ENCODE measurements at places on chromosomes 1 and 21. TPM values are rescaled to one million over a fixed set of nuclear protein-coding genes. Genes with fewer than 3 reads are reported as not detected.

- DNase-seq = no peak
Measured at GRCh38 chr1:91308544-91308943, 96.1 kb downstream of the HFM1 start.

GRCh38 chr1:30864681-30865080, 43.9 kb downstream of the SDC3 start:
- DNase-seq = no peak

DNA sequence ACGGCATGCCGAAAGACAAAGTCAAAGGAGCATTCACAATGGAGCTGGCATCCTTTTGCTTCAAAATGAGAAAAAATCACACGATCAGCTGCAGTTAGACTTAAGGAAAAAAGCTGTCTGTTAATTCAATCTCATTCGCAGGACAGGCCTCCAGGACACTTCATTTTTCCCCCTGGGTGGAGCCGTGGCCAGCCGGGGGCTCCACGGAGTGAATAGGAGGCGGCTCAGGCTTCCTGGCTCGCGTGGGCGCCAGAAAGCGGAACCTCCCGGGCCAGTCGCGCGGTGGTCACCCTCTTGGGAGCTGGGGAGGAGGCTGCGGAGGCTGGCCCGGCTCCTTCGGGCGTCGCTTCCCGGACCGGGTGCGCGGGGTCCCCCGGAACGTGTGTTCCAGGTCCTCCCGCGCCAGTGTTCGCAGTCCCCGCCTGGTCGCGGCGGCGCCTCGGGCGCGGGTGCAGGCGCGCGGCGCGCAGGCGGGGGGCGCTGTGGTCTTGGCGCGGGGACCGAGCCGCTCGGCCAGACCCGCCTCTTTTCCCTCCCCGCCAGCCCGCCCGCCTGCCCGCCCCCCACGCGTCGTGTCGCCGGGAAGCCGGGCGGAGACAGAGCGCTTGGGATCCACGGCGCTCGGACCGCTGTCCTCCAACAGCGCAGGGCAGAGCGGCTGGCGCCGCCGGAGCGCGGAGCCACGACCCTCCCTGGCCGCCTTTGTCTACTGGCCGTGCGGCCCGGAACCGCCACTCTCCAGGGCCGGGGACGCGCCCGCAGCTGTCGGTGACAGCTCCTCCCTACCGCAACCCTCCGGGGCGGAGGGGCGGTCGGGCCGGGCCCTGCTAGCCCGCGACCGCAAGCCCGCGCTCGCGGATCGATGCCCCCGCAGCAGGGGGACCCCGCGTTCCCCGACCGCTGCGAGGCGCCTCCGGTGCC, at the start of gene RHOU:
TSS of gene RHOU (plus strand) at position 599 of the 921 bp plus-strand sequence. CDS start at position 863, 264 bp downstream.
- peak; percentile 37 for DNase-seq

DNA sequence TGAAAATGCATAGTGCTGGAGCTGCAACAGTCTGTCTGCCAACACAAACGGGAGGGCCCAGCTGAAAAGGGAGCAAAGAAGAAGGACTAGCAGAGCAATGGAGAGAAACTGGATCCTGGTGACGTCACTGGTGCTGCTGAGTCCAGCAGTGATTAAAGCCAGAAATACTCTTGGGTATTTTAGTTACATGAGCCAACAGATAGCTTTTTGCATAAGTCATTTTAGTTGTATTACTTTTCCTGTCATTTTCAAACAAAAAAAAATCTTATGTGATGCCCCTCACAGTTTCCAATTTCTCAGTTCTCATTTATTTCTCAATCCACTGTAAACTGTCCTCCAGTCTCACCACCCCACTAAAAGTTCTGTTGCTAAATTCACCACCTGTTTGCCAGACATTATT, 38.7 kb upstream of the NEK7 start:
- peak; percentile 99 for DNase-seq

DNA sequence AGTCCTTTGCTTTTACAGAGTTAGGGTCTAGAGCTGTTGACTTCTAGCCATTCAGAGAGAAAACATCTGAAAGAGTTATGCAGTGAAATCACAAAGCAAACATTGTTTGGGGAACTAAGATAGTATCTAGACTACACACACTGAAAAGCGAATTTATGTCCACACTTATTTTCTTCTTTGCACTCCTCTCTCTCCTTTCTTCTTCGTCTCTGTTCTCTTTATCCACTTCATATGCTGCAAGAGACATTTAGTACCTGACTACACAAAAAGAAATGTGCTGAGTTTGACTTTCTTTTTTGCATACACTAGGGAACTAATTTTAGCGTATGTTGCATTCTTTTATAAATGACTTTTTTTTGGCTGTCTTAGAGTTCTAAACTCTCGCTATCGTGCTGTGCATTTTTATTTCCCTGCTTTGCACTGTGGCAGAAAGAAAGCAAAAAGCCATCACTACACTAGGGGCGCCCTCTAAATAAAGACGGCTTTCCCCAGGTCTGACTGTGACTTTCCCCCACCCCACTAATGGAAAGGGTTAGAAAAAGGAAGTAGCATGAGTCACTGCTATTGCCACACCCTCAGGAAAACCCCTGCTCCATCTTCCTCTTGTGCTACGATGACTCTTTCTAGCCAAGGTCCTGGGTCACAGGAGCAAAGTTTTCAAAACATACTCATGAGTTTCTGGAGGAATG, 65.7 kb downstream of the MAP3K7CL start:
- DNase-seq = peak; percentile 97

DNA sequence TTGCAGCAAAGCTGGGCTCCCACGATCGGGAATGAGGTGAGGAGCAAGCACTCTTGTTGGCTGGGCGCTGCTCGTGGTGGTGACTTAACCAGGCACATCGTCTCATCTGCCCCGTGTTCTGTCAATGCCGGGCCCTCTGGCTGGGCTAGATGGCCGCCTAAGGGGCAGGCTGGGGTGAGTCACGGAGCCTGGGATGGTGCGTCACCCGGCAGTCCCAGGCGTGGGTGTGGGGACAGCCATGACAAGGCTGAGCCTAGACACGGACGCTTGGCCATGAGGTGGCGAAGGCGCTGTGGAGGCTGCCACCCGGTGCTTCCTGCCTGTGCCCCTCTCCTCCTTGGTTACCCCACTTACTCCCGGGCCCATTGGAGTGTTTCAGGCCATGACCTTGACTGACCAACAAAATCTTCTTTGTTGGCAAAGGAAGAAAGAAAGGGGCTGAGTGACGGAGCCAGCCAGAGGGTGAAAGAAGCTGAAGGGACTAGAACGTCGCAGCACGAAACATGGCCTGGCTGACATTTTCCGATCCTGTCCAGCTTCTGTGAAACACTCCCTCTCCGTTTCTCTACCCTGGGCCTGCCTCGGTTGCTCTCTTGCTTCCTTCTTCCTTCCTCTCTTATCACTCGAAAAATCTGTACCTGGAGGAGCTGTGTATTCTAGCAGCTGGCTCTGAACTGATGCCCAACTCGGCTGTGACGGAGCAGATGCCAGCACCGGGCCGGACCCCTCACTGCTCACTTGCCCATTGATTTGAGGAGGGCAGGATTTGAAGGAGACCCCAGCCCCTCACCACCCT, 596 bp downstream of the CD247 start:
- DNase-seq = no peak

- DNase-seq = no peak
Measured at GRCh38 chr1:61344696-61345095, 262.3 kb downstream of the NFIA start.

- peak; percentile 77 for DNase-seq
Measured at GRCh38 chr1:162349635-162350330, 26.9 kb downstream of the SPATA46 start.

DNA sequence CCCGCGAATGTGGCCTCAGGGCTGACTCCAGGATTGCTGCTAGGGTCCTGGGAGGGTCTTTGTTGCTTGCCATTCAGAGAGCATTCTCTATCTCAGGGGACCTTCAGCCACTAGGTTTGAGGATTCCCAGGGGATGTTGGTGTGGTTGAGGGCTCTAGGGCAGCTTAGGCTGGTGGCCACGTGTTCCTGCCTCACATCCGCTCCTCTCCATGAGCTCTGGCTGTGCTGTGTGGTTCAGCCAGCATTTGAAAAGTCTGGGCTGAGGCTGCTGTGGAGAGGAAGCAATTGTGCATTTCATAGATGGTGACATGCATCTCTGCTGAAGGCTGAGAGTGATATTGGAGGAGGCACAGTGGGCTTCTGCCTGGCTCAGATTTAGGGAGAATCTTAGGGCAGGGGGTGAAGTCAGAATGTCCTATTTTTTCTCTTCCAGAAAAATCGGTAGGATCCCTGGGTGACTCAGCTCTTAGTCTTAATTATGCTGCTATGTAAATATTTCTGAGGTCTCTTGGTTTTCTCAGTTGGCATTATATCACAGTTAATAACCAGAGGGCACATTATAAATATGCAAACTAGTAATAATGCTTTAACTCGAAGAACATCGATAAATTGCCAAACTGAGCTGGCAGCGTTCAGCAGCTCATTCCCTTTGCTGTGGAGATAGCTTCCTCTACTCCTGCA, 182.3 kb downstream of the CAMTA1 start:
- no peak for DNase-seq

- DNase-seq = no peak
Measured at GRCh38 chr1:121522061-121522759, 337.4 kb downstream of the SRGAP2C start.

- DNase-seq = no peak
Measured at GRCh38 chr1:228185641-228185965, 20.0 kb downstream of the IBA57 start.

Gene IL22RA1
- total RNA-seq = not detected

Gene TFF1
- total RNA-seq = not detected

Gene HHAT
- 2.8 TPM for total RNA-seq

Gene ST6GALNAC5
- 3.4 TPM for total RNA-seq
